Activated CD4-positive, alpha-beta T cell treated with anti-CD3 and anti-CD28 coated beads for 1 hour (primary cell): ENCODE measurements at places on chromosomes 2 and 18.

GRCh38 chr2:60605866-60606265 lies 52.4 kb upstream of the BCL11A start:
- DNase-seq = no peak

DNA sequence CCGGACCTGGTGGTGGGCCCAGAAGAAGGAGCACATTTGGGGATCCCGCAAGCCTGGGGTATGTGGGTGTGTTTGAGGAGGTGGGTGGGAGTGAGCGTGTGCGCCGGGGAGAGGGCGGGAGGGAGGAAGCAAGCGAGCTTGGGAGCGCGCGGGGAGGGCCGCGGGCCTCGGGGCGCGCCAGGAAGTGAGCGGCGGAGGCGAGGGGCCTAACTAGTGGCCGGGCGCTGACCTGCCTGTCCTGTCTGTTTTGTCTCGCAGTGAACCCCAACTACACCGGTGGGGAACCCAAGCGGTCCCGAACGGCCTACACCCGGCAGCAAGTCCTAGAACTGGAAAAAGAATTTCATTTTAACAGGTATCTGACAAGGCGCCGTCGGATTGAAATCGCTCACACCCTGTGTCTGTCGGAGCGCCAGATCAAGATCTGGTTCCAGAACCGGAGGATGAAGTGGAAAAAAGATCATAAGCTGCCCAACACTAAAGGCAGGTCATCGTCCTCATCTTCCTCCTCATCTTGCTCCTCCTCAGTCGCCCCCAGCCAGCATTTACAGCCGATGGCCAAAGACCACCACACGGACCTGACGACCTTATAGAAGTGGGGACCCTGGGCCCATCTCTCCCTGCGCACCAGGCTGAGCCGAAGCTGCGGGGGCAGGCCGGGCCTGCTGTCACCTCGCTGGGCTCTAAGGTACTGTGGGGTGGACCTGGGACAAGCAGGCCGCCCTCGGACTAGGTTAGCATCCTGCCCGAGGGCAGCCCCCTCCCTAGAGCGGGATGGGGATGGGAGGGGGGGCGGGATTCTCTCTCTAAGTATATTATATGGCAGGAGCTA lies 1.2 kb downstream of the HOXD4 start:
- no peak for DNase-seq

GRCh38 chr2:172234716-172235691 lies 132.3 kb upstream of the DLX2 start:
- DNase-seq = no peak

DNA sequence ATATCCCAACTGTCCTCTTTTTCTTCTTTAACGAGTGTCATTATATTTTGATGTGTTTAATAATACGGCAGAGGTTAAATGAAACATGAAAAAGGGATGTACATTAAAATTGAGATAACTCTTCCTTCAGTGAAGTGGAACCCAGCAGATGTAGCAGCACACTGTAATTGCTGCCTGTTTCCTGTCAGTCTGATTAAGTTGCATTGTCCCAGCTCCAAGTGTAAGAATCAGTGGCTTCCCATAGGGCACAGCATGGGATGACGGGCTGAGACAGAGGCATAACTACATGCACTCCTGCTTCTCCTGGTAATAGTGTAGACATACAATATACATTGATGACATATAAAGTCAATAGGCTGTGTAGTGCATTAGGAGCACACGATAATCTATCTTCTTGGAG lies 175.8 kb upstream of the TCF4 start:
- no peak for DNase-seq

GRCh38 chr2:105375001-105375561 lies 23.8 kb downstream of the FHL2 start:
- DNase-seq = no peak

GRCh38 chr18:3688690-3689089 lies 238.7 kb downstream of the TGIF1 start:
- no peak for DNase-seq

DNA sequence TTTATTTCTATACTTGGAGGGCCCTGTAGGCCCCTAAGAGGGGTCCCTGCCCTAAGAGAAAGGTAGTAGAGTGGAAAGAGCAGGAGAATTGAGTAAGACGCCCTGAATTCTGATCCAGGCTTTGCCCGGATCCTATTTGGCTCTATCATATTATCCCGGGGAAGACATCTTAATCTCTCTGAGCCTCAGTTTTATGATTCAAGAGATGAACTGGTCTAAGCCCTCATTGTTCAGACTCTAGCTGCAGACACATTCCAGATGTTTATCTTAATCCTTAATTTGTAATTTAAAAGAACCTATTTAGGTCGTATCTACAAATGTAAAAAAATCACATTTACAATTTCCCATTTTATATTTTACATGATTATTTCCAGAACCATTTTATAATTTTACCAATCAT lies 220.1 kb downstream of the AGPS start:
- DNase-seq = no peak

DNA sequence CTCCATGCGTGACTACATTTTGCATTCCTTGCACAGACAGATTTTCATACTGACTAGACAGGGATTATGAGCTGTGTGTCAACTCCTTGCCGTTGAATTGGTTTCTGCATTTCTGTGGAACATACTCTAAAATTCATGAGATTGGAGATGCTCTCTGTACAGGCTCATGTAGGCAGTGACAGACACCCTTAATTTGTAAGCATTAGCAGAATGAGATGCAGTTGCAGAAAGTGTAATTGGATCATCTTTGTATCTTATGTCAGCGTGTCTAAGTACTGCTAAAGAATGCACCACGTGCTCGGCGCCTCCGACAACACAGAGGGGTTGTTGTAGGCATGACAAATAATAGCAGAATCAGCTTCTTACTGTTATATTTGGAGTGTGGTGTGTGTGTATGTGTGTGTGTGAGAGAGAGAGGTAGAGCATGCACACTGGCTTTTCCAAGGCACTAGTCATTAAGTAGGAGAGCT lies 212.4 kb downstream of the CMPK2 start:
- DNase-seq = no peak

- DNase-seq = no peak
Observed at GRCh38 chr2:74291886-74292621, 51.2 kb downstream of the SLC4A5 start.

- DNase-seq = no peak
Observed at GRCh38 chr18:31407649-31408048, 31.1 kb downstream of the DSG4 start.

GRCh38 chr18:58373481-58373880 lies 255.4 kb downstream of the ALPK2 start:
- DNase-seq = no peak

GRCh38 chr2:3195641-3196476 lies 181.8 kb downstream of the EIPR1 start:
- no peak for DNase-seq

DNA sequence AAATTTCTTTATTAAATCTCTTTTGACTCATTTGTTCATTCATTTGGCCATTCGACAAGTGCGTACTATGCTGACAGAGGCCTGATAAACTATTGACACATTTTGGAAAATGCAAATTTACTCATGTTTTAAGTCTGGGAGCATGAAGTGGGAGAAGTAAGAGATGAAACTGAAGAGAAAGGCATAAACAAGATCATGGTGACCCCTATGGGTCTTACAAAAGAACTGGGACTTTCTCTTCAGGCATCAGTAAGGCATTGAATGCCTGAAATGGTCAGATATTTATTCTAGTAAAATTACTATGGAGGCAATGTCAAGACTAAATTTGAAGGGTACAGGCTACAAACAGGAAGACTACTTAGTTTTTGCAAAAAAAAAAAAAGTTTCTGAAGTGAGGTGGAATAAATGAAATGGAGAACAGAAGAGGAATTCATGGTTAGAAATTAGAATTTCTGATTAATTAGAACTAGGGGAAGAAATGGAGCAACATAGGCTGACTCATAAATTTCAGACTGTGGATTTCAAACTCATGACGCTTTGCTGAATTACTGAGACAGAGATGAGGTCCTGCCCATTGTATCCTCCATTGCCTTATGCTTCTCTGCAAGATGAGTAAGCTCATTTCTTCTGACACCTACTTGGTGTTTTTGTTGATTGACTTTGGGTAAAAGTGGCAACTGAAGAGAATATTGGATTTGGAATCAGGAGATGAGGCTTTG lies 32.7 kb downstream of the VSNL1 start:
- no peak for DNase-seq

GRCh38 chr2:53247956-53248735 lies 519.5 kb upstream of the CHAC2 start:
- DNase-seq = no peak

DNA sequence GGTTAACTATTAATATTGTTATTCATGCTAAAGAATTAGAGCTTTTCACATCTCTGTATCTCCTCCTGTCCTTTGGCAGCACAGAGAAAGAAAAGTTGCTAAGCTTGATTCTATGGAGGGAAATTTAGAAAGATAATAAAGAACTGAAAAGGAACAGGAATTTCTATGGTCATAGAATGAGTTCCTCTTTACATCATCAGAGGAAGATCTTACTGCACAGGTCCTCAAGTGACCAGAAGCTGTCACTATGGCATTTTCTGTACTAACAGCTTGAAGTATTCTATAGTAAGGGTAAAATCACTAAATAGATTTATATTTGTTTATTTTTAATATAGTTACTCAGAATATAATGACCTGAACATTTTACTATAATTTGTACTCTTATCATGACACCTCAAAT lies 6.0 kb upstream of the PRKD3 start:
- no peak for DNase-seq

- DNase-seq = no peak
Observed at GRCh38 chr18:48600456-48601090, 61.7 kb downstream of the CTIF start.

- no peak for DNase-seq
Observed at GRCh38 chr2:222594679-222595078, 61.2 kb downstream of the FARSB start.

- DNase-seq = no peak
Observed at GRCh38 chr2:82656420-82656819, 1802.7 kb downstream of the SUCLG1 start.

DNA sequence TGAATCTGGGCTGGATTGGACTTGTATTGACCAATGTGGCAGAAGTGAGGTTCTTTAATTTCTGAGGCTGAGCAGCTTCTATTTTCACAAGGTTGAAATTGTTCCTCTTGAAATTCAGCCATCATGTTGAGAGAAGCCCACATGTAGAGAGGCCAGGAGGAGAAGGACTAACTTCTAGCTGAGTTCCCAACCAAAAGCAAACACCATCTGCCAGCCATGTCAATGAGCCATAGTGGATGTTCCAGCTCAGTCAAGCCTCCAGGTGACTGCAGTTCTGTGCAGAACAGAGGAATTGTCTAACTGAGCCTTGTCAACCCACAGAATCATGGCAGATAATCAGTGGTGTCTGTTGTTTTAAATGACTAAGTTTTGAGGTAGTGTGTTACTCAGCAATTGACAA lies 110.6 kb upstream of the ACVR1 start:
- no peak for DNase-seq

- no peak for DNase-seq
Observed at GRCh38 chr2:173749315-173749714, 215.9 kb downstream of the SP3 start.

DNA sequence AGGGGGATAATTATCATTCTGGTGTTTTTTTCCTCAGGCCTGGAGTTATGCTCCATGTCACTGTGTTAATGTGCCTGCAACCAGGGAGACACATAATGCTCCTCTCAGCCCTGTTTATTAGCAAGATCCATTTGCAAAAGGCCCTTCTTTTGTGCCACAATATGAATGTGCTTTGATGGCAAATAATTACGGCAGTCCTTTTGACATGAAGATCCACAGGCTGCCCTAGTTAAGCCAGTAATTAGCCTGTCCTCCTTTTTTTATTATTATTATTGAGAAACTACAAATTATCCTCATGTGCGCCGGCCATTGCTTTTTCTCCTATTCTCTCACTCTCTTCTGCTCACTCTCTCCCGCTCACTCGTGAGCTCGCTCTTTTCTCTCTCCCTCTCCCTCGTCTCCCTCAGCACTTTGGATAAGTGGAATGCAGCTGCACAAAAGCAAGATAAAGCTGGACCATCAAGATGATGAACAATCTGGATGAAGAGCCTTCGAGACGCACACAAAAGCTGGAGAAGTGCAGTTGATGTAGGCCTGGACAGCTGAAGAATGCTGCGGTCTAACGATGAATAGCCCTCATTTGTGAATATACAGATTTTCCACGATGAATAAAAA lies 762.3 kb downstream of the BCL11A start:
- no peak for DNase-seq
